ENCODE measurements at places on chromosomes 6 and 20. TPM values are rescaled to one million over a fixed set of nuclear protein-coding genes. Genes with fewer than 3 reads are reported as not detected.

EEF1A1 gene
- total RNA-seq, result 10,240 TPM

BHLHE23 gene
- total RNA-seq, result not detected

RAE1 gene
- total RNA-seq, result 64.7 TPM

GATA5 gene
- not detected for total RNA-seq

RPRD1B gene
- total RNA-seq, result 38.6 TPM

CST1 gene
- total RNA-seq, result not detected

PRKN gene
- total RNA-seq, result 0.05 TPM

ABHD16B gene
- total RNA-seq, result not detected

IL17F gene
- 52.4 TPM for total RNA-seq

DOK5 gene
- 0.79 TPM for total RNA-seq

MUCL3 gene
- total RNA-seq, result not detected

TMEM170B gene
- 1.2 TPM for total RNA-seq

APCDD1L gene
- total RNA-seq, result not detected

PCMT1 gene
- 85.0 TPM for total RNA-seq

TCF15 gene
- not detected for total RNA-seq

PPT2 gene
- 18.7 TPM for total RNA-seq

PMEPA1 gene
- 5.6 TPM for total RNA-seq

AHCY gene
- 189 TPM for total RNA-seq

GFRAL gene
- not detected for total RNA-seq

RHAG gene
- total RNA-seq, result 0.32 TPM

BANF2 gene
- total RNA-seq, result not detected
